SK-N-DZ (cell line): ENCODE measurements at places on chromosomes 2 and 18.

- no peak for DNase-seq
These were observed 407.0 kb upstream of the KCNJ3 start for GRCh38 chr2:154291511-154291910.

DNA sequence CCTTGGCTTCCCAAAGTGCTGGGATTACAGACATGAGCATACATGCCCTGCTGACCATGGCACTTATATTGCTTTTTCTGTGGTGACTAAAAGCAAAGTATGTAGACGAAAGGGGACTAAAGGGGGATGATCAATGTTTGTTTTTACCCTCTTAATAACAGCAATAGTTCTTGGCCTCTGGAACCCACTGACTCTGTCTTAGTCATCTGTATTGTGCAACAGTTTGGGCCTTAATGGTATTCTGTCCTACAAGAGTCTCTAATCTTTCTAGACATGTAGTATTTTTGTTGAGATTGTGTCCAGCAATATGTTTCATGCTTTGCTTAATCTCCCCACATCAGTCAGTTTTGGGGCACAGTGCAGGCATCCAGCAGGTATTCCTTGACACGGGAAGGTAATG, 359.9 kb upstream of the FANCL start:
- no peak for DNase-seq

DNA sequence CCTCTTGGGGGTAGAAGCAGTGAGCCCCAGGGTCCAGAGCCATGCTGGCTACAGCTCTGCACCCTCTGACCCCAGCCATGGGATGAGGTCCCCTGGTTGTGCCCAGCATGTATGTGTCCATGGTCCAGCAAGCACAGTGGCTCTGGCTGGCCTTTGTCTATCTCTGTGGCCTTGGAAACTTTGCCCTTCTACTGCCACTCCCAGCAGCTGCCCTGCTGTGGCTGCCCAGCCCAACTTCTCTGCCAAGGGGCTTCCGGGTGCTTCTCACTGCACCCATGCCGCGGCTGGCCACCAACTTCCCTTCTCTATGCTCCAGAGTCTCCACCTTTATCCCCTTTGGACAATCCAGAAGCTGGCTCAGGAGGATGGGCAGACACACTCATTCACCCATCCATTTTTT, 18.8 kb downstream of the TMEM185B start:
- no peak for DNase-seq

DNA sequence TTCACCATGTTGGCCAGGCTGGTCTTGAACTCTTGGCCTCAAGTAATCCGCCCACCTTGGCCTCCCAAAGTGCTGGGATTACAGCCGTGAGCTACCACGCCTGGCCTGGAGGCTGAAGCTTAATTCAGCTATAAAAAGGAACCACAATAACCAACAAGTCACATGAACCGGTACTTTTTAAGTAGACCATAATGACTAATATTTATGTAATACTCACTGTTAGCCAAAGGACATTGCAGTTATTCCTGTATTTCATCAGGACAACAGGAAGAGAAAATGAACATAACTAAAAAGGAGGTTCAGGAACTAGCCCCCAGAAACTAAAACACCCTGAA, 49.0 kb upstream of the TMEM87B start:
- DNase-seq = no peak

- DNase-seq = no peak
These were observed 87.9 kb downstream of the CDCA7 start for GRCh38 chr2:173442542-173442941.

DNA sequence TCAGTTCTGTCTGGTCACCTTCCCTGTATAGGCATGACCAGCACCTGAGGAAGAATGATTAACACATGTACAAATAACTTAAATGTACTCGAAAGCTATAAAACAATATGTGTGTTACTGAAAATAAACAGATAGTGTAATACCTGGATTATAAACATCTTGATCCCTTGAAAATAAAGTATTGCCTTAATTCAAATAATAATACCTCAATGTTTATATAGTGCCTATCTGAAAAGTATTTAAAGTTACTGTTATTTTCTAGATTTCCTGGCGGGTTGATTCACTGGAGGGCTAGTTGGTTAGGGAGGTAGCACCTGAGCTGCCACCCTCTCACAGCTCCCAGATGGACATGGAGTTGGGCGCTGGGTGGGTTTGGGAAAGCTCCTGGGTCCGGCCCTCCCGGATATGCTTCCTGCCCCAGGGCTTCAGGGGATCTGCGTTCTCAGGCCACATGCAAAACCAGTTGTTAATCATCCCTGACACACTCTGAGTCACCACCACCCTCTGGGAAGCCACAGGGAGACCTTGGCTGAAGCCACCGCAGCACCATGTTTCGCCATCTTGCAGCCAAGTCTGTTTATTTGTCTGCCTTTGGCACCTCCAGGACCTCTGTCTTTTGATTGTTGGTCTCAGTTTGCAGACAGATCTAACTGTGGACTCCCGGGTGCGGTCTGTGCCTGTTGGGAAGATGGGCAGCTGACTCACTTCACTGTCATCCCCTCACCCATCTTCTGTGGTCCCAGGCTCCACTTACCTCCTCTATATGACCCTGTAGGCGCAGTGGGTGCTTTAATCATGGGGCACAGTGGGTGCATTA, 35.3 kb downstream of the RAB31 start:
- no peak for DNase-seq

- no peak for DNase-seq
These were observed 70.1 kb downstream of the BCL11A start for GRCh38 chr2:60483401-60483800.

GRCh38 chr18:45728336-45729010, 4.5 kb downstream of the SLC14A1 start:
- no peak for DNase-seq

GRCh38 chr2:103960951-103961350, 893.0 kb upstream of the POU3F3 start:
- no peak for DNase-seq

DNA sequence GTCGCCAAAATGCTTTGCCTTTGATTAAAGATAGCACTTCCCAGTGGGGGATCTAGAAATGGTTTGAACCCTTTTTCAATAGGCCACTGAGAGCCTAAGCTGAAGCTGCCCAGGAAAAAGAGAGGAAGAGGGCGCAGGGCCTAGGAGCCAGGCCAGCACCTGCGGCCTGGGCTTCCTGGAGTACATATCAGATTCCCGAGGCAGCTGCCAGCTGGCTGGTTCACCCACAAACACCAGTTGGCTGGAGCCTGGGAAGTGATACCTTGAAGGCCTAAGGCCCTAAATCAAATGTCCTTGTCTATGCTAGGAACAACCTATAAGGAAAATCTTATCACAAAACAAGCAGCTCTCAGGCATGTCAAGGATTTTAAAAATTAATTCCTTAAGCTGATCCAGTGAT, 37.1 kb downstream of the ANKRD44 start:
- peak; percentile 66 for DNase-seq

GRCh38 chr18:58254873-58255511, 211.0 kb downstream of the NEDD4L start:
- DNase-seq = no peak

- no peak for DNase-seq
These were observed 24.3 kb downstream of the DIS3L2 start for GRCh38 chr2:231985823-231986261.

DNA sequence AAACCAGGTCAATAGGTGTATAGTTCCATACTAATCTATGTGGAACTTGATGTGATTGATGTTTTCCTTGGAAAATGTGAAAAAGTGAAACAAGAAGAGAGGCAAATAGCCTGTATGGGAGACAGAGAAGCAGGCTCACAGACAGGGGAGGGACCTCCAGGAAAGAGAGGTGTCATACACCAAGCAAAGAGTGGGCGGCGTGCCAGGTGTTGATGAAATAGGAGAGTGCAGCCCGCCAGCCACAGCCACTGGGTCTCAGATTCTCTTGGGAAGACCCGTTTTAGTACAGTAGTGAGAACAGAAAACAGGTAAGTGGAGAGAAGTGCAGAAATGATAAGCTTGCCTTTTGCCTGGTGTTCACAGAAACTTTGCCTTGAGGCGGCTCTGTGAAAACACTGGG, 301.9 kb downstream of the ZNF407 start:
- DNase-seq = no peak

DNA sequence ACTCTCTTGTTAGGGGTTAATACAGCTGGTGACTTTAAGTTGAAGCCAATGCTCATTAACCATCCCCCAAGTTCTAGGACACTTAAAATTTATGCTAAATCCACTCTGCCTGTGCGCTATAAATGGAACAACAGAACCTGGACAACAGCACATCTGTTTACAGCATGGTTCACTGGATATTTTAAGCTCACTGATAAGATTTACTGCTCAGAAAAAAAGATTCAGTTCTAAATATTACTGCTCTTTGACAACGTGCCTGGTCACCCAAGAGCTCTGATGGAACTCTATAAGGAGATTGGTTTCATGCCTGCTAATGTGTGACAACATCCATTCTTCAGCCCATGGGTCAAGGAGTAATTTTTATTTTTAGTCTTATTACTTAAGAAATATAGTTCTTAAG, 27.5 kb downstream of the RNF103 start:
- no peak for DNase-seq

DNA sequence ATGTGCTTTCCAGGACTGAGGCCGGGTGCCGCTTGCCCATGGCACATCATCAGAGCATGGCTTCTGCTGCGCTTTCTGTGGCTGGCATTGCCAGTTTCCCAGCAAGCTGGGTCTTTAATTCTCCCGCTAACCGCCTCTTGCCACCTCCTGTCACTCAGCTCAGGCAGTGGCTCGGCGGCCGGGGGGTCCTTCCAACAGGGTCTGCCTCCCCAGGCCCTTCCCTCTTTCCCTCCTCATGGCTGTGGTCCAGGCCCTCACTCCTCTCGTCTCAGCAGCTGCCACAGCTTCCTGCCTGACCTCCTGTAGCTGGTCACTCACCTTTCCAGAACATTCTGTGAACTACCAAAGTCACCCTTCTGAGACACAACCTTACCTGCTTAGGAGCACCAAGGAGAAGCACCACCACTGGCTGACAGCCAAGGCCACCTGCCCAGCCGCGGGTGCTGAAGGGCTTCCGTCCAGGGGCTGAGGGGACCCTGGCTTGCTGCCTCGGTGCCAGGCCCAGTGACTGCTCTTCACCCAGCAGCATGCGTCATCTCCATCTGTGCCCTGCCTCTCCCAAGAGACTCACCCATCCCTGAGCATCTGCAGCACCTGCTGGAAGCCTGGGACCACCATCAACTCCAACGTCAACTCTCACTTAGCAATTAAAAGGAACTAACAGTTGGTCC, 22.6 kb downstream of the CHMP1B start:
- no peak for DNase-seq

- DNase-seq = no peak
These were observed 48.5 kb downstream of the HS6ST1 start for GRCh38 chr2:128269990-128270671.

DNA sequence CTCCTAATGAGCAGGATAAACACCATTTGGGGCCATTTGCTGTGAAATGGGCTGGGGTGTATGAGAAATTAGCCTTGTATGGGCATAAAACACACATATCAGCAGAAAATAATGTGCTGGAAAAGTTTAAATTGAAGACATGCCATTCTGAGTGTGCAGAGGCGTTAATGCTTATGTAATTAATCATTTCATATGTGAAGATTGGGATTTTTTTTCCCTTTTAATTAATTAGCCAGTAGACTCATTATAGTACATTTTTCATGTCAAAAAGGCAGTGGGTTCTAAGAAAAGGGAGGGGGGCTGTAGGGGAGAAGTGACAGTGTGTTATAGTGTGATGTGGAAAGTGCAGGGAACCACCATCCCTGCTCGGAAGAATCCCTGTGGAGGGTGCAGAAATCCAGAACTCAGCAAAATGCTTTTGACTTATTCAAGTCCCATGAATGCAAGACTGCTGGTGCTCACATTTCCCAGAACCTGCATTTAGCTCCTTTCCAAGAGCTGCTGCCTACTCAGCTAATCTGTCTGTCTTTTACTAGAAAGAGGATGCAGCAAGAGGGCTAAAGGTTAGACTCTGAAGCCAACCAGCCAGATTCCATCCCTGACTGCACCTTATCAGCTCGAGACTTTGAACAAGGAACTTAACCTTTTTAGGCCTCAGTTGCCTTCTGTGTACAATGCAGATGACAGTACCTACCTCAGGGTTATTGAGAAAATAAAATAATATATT, 11.6 kb upstream of the COX7A2L start:
- peak; percentile 26 for DNase-seq

DNA sequence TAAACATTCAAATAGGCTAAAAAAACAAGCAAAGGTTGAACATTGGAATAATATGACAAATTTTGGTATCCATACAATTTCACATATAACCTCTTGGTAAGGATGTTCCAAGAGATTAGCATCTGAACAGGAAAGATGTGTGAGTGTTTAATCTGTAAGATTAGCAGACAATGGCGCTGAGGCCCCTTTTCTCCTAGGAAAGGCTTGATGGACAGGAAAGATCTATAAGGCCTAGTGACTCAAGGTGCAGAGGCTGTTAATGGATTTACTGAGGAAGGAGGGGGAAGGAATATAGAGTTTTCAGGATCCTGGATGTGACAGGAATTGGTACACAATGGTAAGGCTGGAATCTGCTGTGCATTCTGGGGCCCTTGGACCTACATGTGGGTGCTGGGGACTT, 48.1 kb upstream of the SMAD2 start:
- no peak for DNase-seq

GRCh38 chr2:198096002-198096401, 291.6 kb downstream of the PLCL1 start:
- DNase-seq = no peak

DNA sequence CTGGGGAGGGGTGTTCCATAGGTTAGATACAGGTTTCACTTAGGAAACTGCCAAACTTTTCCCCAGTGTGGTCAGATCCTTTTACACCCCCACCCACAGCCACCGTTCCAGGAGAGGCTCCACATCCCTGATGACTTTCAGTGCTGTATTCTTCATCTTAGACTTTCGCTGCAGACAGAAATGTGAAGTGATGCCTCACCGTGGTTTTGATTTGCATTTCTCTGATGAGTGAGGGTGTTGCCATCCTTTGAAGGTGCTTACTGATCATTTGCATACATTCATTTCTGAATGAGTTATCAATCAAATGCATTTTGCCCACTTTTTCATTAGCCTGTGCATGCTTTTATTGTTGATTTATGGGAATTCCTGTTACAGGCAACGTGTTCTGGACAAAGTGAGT, 14.9 kb downstream of the COPS9 start:
- DNase-seq = no peak

- no peak for DNase-seq
These were observed 10.7 kb downstream of the TFPI start for GRCh38 chr2:187543488-187543887.

- DNase-seq = no peak
These were observed 9.6 kb downstream of the SH3YL1 start for GRCh38 chr2:254241-254640.

DNA sequence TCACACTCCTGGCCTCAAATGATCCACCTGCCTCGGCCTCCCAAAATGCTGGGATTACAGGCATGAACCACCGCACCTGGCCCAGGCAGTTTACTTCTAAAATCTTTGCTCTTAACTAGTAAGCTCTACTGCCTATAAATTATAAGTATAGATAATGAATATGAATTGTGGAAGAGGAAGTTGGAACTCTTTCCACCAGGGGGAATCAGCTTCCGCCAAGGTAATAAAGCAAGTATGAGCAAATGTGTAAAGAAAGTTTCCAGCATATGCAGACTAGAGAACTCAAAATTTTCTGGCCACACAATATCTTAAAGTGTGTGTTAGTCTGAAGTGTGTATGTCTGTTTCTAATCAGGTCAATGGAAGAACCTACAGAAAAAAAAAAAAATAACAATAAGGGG, 68.1 kb downstream of the RMDN2 start:
- DNase-seq = no peak
